ENCODE measurements at places on chromosomes 2 and 18. TPM values are rescaled to one million over a fixed set of nuclear protein-coding genes. Genes with fewer than 3 reads are reported as not detected.

The SCYGR4 gene
- total RNA-seq = not detected

The POMC gene
- 10.5 TPM for total RNA-seq

The NEUROD1 gene
- total RNA-seq = not detected

The ANKRD62 gene
- not detected for total RNA-seq

The CAVIN2 gene
- total RNA-seq = not detected

DNA sequence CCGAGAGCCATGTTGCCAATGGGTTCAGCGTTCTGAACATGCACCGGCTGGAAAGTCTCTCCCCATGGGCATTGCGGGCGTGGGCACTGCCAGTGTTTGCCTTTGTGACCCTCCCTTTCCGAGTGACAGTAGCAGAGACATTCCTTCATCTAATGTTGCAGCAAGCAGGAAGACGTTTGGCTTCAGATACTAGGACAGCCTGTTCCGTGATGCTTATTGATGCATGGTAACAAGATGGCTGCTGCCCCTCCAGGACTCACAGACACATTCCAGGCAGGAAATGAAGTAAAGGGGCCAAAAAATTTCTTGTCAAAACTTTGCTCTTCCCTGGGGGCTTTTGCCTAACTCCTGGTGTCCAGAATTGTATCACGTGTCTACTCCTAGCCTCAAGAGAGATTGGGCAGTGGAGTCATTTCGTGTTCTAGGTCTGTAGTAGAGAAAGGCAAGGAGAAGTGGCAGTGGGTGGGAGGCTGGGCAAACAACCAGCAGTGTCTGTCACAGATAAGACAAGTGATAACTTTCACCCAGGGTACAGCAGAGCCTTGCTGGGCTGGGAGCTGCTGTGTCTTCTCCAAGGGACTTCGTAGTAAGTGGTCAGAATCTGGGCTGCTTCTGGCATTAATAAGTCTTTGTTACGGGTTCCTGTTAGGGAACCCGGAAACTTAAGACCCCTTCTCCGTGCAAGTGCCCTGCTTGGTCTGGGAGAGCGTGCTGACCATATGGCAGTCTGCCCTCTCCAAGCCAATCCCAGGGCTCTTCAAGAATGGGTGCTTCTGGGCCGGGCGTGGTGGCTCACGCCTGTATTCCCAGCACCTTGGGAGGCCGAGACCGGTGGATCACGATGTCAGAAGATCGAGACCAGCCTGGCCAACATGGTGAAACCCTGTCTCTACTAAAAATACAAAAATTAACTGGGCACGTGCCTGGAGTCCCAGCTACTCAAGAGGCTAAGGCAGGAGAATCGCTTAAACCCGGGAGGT is 93.5 kb downstream of the TFCP2L1 start:
- no peak for DNase-seq

DNA sequence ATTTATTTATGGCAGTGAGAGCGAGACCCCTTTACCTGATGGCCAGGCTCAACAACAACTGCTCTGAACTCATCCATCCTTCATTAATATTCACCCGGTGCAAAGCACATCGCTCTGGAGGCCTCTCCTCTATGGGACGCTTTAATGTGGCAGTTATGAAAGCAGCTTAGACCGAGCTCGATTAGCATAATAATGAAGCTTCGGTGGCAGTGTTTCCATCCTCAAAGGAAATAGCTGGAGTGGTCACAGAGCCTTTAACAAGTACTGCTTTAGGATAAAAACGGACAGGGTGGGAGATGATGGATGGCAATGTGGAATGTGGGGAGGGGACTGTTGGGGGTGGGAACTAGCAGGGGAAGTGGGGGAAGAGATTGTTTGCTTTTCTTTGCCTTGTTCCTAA is 243.9 kb downstream of the SLC4A3 start:
- DNase-seq = no peak

GRCh38 chr2:166406374-166406773 is 30.6 kb upstream of the SCN9A start:
- no peak for DNase-seq

- no peak for DNase-seq
Observed at GRCh38 chr2:160293391-160294091, 93.5 kb upstream of the ITGB6 start.

- DNase-seq = no peak
Observed at GRCh38 chr18:73462092-73462491, 594.3 kb upstream of the NETO1 start.

- no peak for DNase-seq
Observed at GRCh38 chr2:47403609-47404193, 745 bp downstream of the MSH2 start.

GRCh38 chr2:174577967-174578589 is 19.5 kb downstream of the WIPF1 start:
- DNase-seq = no peak

- no peak for DNase-seq
Observed at GRCh38 chr2:174235680-174236079, 12.7 kb downstream of the OLA1 start.

All from Caco-2 (cell line).